ENCODE measurements at places on chromosomes 11 and 22.

GRCh38 chr22:34784056-34784455 lies 281.9 kb upstream of the ISX start:
- no peak for DNase-seq

GRCh38 chr22:46262449-46263215 lies 511 bp downstream of the PKDREJ start:
- DNase-seq = no peak

GRCh38 chr11:112297248-112297866 lies 36.7 kb upstream of the PLET1 start:
- DNase-seq = no peak

- peak; percentile 57 for DNase-seq
Measured at GRCh38 chr11:8937159-8937558, 4.4 kb upstream of the C11orf16 start.

- DNase-seq = peak; percentile 46
Measured at GRCh38 chr11:70233511-70233934, 30.4 kb downstream of the FADD start.

DNA sequence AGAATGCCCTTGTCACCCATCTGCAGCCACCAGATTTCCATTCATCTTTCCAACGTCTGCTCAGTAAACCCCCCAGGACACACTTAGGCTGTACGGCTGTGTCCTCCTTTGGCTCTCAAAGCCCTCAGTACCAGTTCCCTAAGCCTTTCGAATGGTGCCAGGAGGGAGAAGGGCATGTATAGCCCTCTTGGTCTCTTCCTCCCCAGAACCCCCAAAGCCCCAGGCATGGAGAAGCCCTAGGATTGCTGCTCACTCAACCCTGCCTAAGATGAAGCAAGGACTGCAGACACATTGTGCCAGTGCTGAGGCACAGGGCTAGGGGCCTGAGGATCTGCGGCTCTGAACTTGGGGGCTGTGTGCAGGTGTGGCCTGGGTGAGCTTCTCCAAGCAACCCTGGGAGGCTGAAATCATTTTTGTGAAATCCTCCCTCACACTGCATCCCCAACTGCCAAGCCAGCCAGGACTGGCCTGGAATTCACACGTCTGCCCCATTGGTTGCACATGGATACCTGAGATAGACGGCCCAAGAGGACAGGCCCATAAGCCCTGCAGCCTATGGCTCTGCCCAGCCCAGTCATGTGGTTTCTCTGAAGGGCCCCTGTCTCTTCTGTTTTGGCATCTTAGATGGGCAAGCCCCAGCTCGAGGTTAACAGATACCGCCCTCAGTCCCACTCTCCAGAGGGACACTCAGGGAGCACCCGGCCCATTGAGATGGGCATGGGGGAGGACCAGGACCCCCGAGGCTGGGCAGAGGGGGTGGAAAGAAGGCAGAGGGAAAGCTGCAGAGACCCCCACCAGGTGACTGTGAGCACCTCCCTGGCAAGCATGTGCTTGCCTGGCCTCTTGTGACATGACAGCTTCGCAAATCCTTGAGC lies 34.0 kb downstream of the KCNQ1OT1 start:
- DNase-seq = no peak

- DNase-seq = no peak
Measured at GRCh38 chr11:80350541-80350940, 909.7 kb upstream of the TENM4 start.
